ENCODE measurements at places on chromosomes 13 and 19. TPM values are rescaled to one million over a fixed set of nuclear protein-coding genes. Genes with fewer than 3 reads are reported as not detected.

FAM124A gene
- 0.68 TPM for total RNA-seq

CILP2 gene
- 1.2 TPM for total RNA-seq

TMEM86B gene
- 0.93 TPM for total RNA-seq

POLR1D gene
- total RNA-seq = 104 TPM

ANGPTL4 gene
- total RNA-seq = 34.0 TPM

GJB6 gene
- not detected for total RNA-seq

FKRP gene
- total RNA-seq = 21.5 TPM

ENOX1 gene
- 13.9 TPM for total RNA-seq

UNC13A gene
- total RNA-seq = 1.1 TPM

CCNA1 gene
- 0.12 TPM for total RNA-seq

IGSF23 gene
- total RNA-seq = not detected

MBD3L2 gene
- total RNA-seq = not detected

NCR1 gene
- not detected for total RNA-seq

NECTIN2 gene
- 76.9 TPM for total RNA-seq

FOXA3 gene
- total RNA-seq = not detected

STX10 gene
- total RNA-seq = 54.9 TPM

KLK4 gene
- total RNA-seq = not detected

THSD8 gene
- total RNA-seq = not detected

RUBCNL gene
- not detected for total RNA-seq

NKG7 gene
- total RNA-seq = not detected

CYP2A6 gene
- total RNA-seq = not detected

ZNF573 gene
- 3.5 TPM for total RNA-seq

LSM7 gene
- 203 TPM for total RNA-seq

SLC5A5 gene
- total RNA-seq = not detected

FLT3LG gene
- 3.3 TPM for total RNA-seq

DIRAS1 gene
- total RNA-seq = 9.1 TPM

ACP5 gene
- not detected for total RNA-seq

LRRC8E gene
- 3.9 TPM for total RNA-seq

USE1 gene
- 24.3 TPM for total RNA-seq

SLC25A41 gene
- not detected for total RNA-seq

SYCN gene
- total RNA-seq = not detected

CEBPA gene
- total RNA-seq = 1.7 TPM

LGALS7B gene
- not detected for total RNA-seq

OLFM2 gene
- 9.3 TPM for total RNA-seq

C19orf18 gene
- total RNA-seq = not detected

ZFR2 gene
- not detected for total RNA-seq

ALKBH7 gene
- 136 TPM for total RNA-seq

ZNF560 gene
- total RNA-seq = 0.58 TPM

Measured in pericardium fibroblast (primary cell).